M059J (cell line): ENCODE measurements at places on chromosomes 16 and 17. TPM values are rescaled to one million over a fixed set of nuclear protein-coding genes. Genes with fewer than 3 reads are reported as not detected.

The WFDC1 gene
- total RNA-seq: 0.05 and 0.52 TPM in 2 replicates

The TMEM204 gene
- total RNA-seq: not detected in 2 replicates

The PKMYT1 gene
- 47.4 and 57.5 TPM in 2 replicates for total RNA-seq

The ACE gene
- total RNA-seq: 1.3 and 2.1 TPM in 2 replicates

DNA sequence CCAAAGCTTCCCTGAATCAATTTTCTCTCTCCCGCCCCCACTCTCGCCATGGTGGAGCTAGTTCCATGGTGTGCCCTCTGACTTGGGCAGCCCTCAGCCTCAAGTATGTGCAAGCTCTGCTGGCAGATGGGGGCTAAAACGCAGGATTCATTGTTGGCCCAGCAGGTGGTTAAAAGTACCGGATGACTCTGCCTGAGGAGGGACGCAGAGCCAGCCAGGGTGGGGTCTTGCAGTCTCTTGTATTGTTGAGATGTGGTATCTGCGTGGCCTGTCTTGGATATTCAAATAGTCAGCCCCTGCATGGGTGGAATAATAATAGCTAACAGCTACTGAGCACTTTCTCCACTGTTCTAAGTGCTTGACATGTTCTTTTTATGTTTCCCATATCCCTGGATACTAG, 36.7 kb upstream of the CPNE2 start:
- DNase-seq: no peak

- no peak for DNase-seq
Measured at GRCh38 chr17:70171159-70171558, 1.8 kb downstream of the KCNJ2 start.

GRCh38 chr17:12691173-12691572, 25.5 kb downstream of the MYOCD start:
- DNase-seq: peak; percentile 35

GRCh38 chr16:55439101-55439690, 39.8 kb upstream of the MMP2 start:
- DNase-seq: no peak

- DNase-seq: no peak
Measured at GRCh38 chr16:87675111-87675719, 72.9 kb downstream of the JPH3 start.

GRCh38 chr17:17783116-17783824, 53.5 kb downstream of the SREBF1 start:
- DNase-seq: peak; percentile 33

- peak; percentile 65 for DNase-seq
Measured at GRCh38 chr16:86261379-86261778, 248.9 kb upstream of the FOXF1 start.

- DNase-seq: no peak
Measured at GRCh38 chr16:89361751-89362539, 128.4 kb downstream of the ANKRD11 start.

DNA sequence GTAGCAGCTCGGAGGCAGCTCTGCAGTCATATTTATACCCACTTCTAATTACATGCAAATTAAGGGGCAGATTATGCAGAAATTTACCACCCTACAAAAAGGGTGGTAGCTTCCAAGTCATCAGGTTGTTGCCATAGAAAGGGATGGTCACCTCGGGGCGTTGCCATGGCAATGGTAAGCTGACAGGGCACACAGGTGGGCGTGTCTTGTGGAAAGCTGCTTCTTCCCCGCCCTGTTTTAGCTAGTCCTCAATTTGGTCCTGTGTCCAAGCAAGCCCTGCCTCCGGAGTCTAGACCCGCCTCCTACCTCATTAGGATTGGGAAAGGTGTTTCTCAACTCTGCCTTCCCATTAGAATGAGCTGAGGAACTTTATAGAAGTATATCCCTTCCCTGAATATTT, 98.7 kb downstream of the HS3ST2 start:
- no peak for DNase-seq

DNA sequence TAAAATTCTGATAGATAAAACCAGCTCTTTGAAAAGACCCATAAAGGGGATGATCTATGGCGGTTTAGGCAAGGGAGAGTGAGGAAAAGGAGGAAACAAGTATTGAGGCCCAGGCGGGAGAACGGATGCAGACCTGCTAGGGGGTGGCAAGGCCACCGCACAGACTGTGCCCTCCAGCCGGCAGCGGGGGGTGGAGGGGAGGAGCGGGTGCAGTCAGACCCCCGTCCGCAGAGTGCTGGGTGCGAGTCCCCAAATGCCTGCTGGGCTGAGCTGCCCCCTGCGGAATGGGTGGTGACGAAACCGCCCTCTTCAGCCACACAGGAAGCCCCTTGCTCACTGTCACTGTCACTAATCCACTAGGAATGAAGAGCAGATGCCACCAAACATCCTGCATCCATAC, 46.0 kb downstream of the LMF1 start:
- DNase-seq: no peak

GRCh38 chr16:15564604-15565339, 78.2 kb downstream of the MARF1 start:
- no peak for DNase-seq
